Central memory CD8-positive, alpha-beta T cell (primary cell): ENCODE measurements at places on chromosomes 11 and 22.

DNA sequence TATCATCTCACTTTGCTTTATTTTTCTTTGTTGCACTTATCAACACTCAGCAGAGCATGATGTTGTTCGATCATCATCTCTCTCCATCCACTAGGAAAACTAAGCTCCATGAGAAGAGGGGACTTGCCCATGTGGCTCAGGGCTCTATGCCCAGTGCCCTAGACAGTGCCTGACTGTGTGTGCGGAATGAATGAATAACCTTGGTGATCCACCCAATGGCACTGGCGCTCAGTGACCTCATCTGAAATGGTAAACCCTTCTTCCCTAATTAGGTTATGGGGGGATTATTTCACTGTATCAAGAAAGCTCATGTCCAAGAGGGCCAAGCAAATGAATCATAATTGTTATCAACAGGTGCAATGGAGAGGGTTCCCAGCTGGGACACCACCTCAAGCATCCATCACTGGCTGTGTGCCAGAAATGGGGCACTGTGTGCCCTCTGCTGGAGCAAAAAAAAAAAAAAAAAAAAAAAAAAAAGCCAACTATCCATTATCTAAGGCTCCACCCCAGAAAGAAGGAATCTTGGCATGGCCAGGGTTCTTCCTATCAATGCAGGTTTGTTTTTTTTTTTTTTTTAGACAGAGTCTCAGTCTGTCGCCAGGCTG, 172.6 kb downstream of the LARGE1 start:
- H3K27ac ChIP-seq, result no peak overlapping the region
- no peaks in the 10 kb centered on the region for H3K27me3 ChIP-seq
- DNase-seq, result no peak
- H3K4me1 ChIP-seq, result no peaks in the 10 kb centered on the region
- no peaks in the 10 kb centered on the region for H3K36me3 ChIP-seq

GRCh38 chr11:106271686-106272085, 194.2 kb downstream of the AASDHPPT start:
- no peaks in the 10 kb centered on the region for H3K36me3 ChIP-seq
- no peaks in the 10 kb centered on the region for H3K4me1 ChIP-seq
- no peak overlapping the region for H3K4me3 ChIP-seq
- no peak overlapping the region for H3K27ac ChIP-seq

DNA sequence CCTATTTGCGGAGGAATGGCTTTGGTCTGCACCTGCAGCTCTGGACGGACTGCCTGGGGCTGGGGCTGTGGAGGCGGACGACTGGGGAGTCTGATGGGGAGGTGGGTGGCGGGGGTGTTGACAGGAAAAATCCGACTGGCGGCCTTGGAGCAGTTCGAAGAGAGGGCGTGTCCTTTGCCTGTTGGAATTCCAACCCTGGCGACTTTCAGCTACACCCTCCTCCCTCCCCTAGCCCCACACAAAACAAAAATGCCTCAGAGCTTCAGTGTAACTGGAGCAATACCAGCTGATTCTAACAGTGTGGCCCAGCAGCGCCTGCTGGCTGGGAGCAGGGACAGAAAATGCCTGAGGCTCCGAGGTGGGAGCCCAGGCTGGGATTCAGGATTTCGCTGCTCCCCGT, 85.4 kb downstream of the ATXN10 start:
- no peaks in the 10 kb centered on the region for H3K27me3 ChIP-seq
- peaks cover 16% of the 10 kb centered on the region for H3K4me1 ChIP-seq
- H3K36me3 ChIP-seq, result peaks cover 10% of the 10 kb centered on the region
- no peak for DNase-seq

GRCh38 chr11:83299681-83300080, 13.5 kb upstream of the CCDC90B start:
- no peak overlapping the region for H3K27ac ChIP-seq
- DNase-seq, result no peak
- no peaks in the 10 kb centered on the region for H3K36me3 ChIP-seq
- H3K4me1 ChIP-seq, result no peaks in the 10 kb centered on the region
- no peaks in the 10 kb centered on the region for H3K27me3 ChIP-seq

- no peak overlapping the region for H3K4me3 ChIP-seq
- H3K36me3 ChIP-seq, result no peaks in the 10 kb centered on the region
- H3K27ac ChIP-seq, result no peak overlapping the region
- H3K4me1 ChIP-seq, result no peaks in the 10 kb centered on the region
Measured at GRCh38 chr22:47842119-47842518, 1079.7 kb downstream of the TBC1D22A start.

DNA sequence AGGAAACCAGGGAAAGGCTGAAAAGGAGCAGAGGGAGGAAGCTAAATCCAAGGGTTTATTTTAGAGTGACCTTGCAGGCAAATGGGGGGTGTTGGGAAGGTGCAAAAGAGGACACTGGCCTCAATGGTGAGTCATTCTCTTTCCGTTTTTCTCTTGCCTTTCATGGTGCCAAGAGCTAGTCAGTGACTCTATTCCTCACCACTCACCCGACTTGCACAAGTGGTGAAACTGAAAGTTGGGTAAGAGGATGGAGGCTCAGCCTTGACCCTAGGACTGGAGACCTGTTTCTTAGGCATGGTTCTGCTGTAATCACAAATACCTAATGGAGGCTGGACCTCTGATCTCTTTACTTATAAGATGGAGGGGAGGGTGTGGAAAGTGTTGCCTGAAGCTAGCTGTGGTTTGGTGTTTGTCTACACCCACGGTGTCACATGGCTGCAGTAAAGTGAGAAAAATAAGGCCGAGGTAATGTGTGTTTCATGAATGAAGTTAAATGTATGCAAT, 67.3 kb upstream of the CREB3L1 start:
- no peak for DNase-seq
- H3K27ac ChIP-seq, result no peak overlapping the region
- H3K36me3 ChIP-seq, result no peaks in the 10 kb centered on the region
- peaks cover 12% of the 10 kb centered on the region for H3K27me3 ChIP-seq
- H3K4me3 ChIP-seq, result peak overlapping the region; percentile 23
- peaks cover 16% of the 10 kb centered on the region for H3K4me1 ChIP-seq

GRCh38 chr11:43688394-43688793, 7.9 kb downstream of the HSD17B12 start:
- peaks cover 9% of the 10 kb centered on the region for H3K36me3 ChIP-seq
- peaks cover 37% of the 10 kb centered on the region for H3K4me1 ChIP-seq
- no peak overlapping the region for H3K27ac ChIP-seq
- no peak for DNase-seq
- H3K27me3 ChIP-seq, result no peaks in the 10 kb centered on the region

DNA sequence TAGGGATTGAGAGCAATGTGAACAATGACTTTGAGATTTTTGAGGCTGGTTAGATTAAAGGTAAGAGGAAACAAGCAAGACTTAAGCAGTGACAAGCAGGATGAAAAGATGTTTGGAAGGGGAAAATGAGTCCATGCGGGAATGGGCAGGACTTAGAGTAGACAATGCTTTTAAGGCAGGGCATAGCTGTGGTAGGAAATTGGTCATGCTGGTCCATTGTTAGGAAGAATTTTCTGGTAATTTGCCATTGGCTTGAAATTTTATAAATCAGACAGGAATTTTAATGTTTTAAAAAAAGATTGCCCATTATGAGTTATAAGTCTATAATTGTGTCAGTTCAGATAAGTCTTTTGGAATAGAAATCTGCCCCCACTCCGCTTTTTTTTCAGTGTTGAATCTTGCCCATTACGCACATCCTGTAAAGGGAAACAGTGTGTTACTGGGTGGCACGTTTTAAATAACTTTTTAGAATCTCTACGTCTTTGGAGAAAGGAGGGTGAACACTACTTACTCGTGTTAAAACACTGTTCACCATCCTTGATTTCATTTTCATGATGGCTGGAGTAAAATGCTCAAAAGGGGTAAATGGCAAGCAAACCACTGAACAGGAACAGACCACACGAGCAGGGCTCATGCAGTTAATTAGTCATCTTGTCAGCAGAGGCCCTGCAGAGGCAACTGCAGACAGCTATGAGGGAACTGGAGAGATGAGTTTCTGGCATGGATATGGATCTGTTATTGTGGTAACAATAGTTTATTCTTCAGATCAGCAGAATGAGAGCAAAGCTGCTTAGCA, 25.0 kb downstream of the SWAP70 start:
- no peaks in the 10 kb centered on the region for H3K36me3 ChIP-seq
- no peak overlapping the region for H3K4me3 ChIP-seq
- DNase-seq, result no peak
- H3K4me1 ChIP-seq, result no peaks in the 10 kb centered on the region
- no peaks in the 10 kb centered on the region for H3K27me3 ChIP-seq

- H3K27me3 ChIP-seq, result no peaks in the 10 kb centered on the region
- peaks cover 61% of the 10 kb centered on the region for H3K4me1 ChIP-seq
- peak overlapping the region; percentile 100 for H3K4me3 ChIP-seq
- peak overlapping the region; percentile 99 for H3K27ac ChIP-seq
- DNase-seq, result no peak
Measured at GRCh38 chr11:72815110-72815618, 953 bp downstream of the ATG16L2 start.

DNA sequence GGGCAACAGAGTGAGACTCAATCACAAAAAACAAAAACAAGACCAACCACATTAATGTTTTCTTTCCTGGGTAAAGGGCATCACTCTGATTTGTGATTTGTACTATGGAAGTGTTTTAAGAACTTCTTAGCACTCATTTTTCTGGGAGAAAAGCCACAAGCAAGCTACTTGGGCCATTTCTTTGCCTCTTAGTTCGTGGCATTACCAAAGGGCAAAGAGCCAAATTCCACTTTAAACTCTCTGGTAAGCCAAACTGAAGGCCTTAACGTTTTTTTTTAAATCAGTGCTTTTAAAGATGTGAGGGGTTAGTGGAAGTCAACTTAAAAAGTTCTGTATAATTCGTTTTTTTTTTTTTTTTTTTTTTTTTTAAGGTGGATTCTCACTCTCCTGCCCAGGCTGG, 36.9 kb downstream of the CAT start:
- H3K27me3 ChIP-seq, result no peaks in the 10 kb centered on the region
- no peak overlapping the region for H3K4me3 ChIP-seq
- no peak for DNase-seq
- no peak overlapping the region for H3K27ac ChIP-seq
